K562 (cell line): ENCODE measurements at places on chromosomes 6 and 20.

- H3K4me3 ChIP-seq, result no peak overlapping the region
- no peak for DNase-seq
- H3K36me3 ChIP-seq, result peaks cover 28% of the 10 kb centered on the region
- H3K27me3 ChIP-seq, result no peaks in the 10 kb centered on the region
- H3K4me1 ChIP-seq, result peaks cover 32% of the 10 kb centered on the region
Measured at GRCh38 chr6:34656378-34657036, 40.1 kb downstream of the ILRUN start.

DNA sequence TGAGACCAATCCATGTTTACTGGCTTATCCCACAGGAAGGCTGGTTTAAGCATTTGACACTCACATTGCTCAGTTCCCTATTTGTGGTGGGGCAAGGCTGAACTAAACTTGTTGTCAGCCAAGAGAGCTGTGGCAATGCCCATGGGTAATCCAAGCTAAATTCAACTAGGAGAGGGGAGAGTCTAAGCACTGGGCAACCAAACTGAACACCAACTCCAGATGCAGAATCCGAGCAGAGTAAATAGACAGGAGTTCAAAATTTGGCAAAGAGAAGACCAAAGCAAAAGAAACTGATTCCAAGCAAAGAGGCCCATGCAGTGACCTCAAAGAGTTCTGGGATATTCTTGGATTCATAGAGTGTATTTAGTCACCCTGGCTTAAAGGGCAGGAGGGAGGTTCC lies 106.5 kb upstream of the NT5E start:
- no peaks in the 10 kb centered on the region for H3K36me3 ChIP-seq
- H3K27me3 ChIP-seq, result no peaks in the 10 kb centered on the region
- DNase-seq, result no peak
- H3K4me3 ChIP-seq, result no peak overlapping the region

GRCh38 chr6:22526736-22527135 lies 42.6 kb upstream of the HDGFL1 start:
- H3K36me3 ChIP-seq, result no peaks in the 10 kb centered on the region
- no peak overlapping the region for H3K4me3 ChIP-seq
- DNase-seq, result no peak
- H3K27me3 ChIP-seq, result no peaks in the 10 kb centered on the region
- H3K4me1 ChIP-seq, result no peaks in the 10 kb centered on the region
- H3K27ac ChIP-seq, result no peak overlapping the region

DNA sequence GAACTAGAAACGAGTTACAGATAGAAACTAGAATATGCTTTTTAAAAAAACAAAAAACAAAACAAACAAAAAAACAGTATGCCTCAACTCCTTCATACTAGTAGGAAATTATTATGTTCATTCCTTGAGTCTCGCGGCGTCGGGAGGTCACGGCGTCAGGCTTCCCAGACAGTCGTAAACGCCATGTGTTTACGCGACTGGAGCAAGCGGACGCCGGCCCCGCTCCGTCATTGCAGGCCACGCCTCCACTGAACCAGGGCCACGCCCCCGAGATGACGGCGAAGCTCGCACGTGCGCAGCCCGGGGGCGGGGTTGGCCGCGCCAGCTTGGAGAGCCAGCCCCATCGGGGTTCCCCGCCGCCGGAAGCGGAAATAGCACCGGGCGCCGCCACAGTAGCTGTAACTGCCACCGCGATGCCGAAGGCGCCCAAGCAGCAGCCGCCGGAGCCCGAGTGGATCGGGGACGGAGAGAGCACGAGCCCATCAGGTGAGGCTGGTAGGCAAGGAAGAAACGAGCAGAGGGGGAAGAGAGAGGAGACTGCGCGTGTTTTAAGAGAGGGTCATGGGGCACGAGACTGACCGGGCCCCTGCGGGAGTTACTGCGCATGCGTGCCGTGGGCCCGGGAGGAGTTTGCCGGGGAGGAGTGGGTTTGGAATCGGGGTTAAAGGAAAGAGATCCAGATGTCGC lies at the start of gene ABCF1:
Gene ABCF1, plus strand, starts transcription at position 368 of the 687 bp plus-strand sequence. Its CDS starts 46 bp downstream, at position 414.
- peaks cover 48% of the 10 kb centered on the region for H3K36me3 ChIP-seq
- peaks cover 35% of the 10 kb centered on the region; the same call in 2 of the 3 replicates for H3K4me1 ChIP-seq
- peak; percentile 99 for DNase-seq

DNA sequence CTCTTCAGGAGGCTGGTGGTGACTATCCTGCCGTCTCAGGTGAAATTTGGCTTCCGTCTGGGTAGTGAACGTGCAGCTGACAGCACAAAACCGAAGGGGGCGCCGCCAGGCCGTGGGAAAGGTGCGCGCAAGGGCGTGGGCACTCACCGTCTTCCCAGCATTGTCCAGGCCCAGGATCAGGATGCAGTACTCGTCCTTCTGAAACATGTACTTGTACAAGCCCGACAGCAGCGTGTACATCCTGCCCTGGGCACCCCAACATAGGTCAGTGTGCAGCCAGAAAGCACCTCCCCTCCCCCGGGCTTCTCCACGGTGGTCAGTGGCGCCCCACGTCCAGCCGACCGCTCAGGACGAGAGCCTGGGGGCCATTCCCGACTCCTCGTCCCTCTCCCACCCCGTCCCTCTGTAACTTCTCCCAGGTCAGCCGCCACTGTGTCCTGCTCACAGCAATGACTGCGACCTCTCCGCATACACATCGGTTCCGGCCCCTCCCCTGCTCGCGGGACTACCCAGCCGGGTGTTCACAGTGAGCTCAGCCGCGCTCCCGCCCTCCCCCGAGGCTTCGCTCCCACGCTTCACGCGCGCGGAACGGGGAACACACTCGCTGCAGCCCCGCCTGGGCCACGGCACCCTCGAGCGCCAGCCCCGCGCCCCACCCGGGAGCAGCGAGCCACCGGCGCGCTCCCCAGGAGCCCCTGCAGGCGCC lies 771 bp downstream of the ARFRP1 start:
- peaks cover 63% of the 10 kb centered on the region for H3K4me1 ChIP-seq
- peaks cover 66% of the 10 kb centered on the region for H3K36me3 ChIP-seq
- H3K27me3 ChIP-seq, result no peaks in the 10 kb centered on the region
